ENCODE measurements at places on chromosomes 11 and 22.

GRCh38 chr22:27431896-27432295, 369.7 kb downstream of the MN1 start:
- DNase-seq: no peak

GRCh38 chr11:34067383-34068065, 16.0 kb downstream of the CAPRIN1 start:
- DNase-seq: no peak

DNA sequence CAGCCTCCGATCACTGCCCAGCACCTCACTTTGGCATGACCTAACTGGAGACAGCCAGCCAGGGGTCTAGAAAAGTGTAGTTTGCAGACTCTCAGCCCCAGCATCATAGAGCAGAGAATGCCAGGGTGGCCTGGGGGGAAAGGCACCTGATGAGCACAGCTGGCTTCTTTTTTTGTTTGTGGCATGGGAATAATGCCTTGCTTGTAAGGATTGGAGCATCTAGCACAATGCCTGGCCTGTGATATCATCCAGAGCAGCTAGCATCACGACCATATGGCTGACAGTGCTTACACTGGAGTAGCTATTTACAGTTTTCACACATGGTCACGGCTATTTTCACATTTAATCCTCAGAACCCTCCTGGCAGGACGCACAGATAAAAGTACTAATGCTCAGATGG, 594.8 kb upstream of the B3GAT1 start:
- DNase-seq: no peak

- no peak for DNase-seq
These were observed 11.0 kb upstream of the MICALL1 start for GRCh38 chr22:37894939-37895670.

GRCh38 chr11:113006896-113007445, 45.8 kb downstream of the NCAM1 start:
- no peak for DNase-seq

- DNase-seq: no peak
These were observed 155.1 kb downstream of the HIPK3 start for GRCh38 chr11:33412241-33412640.

DNA sequence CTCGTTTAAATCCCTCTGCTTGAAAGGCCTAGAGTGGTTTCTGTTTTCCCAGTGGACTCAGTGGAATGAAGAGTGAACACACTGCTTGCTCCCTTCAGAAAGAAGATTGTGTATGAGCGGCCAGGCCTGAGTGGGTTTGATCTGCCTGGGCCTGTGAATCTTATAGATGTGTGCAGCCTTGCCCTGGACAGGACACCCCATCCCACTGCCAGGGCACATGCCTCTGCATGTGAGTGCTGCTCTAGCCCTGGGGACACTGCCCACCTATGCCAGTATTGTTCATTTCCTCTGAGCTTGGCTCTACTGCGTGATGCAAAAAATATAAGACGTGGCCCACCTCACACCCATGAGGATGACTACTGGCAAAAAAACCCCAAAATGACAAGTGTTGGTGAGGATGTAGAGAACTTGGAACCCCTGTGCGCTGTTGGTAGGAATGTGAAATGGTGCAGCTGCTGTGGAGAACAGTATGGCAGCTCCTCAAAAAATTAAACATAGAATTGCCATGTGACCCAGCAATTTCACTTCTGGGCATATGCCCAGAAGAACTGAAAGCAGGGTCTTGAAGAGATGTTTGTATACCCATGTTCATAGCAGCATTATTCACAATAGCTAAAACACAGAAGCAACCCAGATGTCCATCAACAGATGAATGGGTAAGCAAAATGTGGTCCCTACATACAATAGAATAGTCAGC, 27.3 kb upstream of the NECTIN1 start:
- no peak for DNase-seq

DNA sequence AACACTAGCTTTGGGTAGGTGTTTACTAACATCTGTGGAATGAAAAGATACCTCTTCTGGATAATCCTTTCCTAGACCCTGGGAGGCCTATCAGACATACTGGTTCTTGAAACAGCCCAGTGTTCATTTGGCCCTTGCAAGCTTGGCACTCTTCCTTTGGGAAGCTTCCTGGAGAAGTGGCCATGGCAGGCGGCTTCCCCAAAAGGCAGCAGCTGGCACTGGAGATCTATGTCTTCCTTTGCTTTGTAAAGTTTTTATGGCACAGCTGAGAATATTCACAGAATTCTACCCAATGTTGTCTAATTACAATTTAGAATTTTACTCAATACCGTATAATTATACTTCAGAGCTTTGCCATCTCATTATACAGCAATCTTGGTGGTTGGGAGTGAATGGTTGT, 199.2 kb upstream of the C11orf87 start:
- DNase-seq: no peak
